ENCODE measurements at places on chromosomes 11 and 22.

DNA sequence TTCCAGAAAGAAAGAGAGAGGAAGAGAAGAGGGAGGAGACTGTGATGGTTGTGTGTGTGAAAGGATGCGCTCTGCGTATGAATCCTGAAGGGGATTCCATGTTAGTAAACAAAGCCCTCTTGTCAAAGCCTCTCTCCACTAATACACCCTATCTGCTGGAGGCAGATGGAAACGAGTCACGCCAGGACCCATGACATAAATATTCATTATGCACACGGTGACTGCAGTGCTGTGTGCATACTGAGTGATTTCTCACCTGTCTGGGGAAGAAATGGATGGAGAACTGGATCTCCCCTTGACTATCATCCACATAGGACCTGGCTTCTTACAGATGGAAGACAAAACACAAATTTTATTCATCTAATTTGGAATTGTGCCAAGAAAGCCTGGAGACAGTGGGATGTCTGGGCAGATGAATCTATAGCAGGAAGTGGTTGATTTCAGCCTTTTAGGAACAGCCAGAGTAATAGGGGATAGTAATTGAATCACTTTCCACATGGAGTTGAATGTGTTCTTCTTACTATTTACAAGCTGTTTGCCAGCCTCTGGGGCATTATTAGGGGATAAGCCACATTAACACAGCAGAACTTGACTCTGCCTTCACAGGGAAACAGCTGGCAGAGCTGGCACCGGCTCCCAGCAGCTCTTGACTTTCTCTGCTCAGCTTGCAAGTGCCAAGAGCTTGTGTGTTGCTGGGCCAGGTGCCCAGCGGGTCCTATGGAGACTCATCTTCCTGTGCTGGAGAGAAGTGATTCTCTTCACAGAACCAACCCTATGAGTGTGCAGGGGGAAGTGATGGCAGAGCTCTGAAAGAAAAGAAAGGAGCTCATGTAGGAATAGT, 9.0 kb downstream of the MTNR1B start:
- DNase-seq = no peak

GRCh38 chr11:127345819-127346459, 345.4 kb upstream of the KIRREL3 start:
- peak; percentile 34 for DNase-seq

DNA sequence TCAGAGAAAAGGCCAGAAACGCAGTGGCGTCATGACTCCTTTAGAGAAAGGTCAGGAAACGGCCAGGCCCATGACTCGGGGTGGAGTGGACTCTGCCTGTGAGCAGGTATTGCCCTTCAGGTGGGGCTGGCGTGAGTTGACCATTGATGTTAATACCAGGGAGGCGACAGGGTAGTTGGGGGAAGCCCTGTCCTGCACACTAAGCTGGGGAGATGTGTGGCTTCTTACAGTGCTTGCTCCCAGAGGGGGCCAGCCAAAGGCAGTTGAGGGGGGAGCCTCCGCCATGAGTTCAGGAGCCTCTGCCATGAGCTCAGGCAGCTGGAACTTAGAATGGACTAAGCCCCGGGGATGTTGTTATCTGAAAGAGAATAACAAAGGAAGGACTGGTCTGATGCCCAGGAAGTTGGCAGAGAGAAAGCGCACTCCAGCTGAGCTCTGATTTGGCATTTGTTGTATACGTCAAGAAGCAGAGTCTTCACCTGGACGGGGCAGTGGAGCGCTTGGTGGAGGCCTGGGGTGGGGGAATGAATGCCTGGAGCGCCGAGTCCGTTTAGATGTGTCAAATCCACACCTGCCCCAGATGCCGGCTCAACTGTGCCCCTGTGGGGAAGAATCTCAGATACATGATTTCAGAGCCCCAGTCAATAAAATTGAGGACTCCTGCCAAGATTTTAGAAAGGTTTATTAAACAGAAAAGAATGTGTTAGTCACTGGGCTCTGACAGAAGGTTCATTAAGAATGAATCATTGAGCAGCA, 222.5 kb downstream of the TBC1D22A start:
- peak; percentile 73 for DNase-seq

DNA sequence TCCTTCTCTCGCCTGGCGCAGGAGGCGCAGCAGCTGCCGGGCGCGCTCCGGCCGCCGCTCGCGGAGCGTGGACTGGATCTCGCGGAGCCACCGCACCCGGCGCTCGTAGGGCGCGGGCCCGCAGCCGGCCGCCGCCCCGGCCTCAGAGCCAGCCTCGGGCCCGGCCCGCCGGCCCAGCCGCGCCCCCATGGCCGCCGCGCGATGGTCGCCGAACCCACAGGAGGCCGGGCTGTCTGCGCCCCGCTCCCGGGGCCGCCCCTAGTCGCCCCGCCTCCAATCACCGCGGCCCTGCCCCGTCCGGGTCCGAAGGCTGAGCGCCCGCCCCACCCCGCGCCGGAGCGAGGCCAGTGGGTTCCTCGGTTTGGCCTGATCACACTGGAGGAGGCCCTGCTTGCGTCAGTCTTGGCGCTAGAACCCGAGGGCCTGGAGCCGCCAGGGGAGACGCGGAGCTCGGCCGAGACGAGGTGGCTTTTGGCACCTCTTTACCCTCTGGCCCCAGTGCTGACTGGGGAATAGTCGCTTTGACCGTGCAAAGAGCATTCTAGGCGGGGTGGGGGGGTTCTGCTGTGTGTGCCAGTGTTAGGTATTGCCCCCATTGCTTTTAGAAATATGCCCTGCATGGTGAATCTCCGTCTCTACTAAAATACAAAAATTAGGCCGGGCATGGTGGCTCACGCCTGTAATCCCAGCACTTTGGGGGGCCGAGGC, at the start of gene LRRC75B:
LRRC75B (minus strand) TSS at position 223 of the 708 bp plus-strand sequence; CDS start at position 189, 34 bp downstream.
- peak; percentile 87 for DNase-seq

DNA sequence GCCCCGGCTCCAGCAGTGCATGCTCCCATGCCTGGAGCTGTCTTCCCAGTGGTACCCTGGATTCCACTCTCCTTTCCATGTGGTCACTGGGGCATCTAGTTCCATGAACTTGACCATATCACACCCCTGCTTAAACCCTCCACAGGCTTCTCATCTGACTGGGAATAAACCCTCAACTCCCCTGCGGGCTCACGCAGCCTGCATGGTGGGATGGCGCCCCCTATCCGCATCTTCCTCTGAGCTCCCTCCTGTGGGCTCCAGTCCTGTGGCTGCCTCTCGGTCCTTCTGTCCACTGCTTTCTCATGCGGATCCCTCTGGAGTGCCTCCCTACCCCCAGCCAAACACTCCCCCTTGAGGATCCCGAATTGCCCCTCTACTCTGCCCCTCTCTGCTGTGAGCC, 41.4 kb upstream of the TTLL12 start:
- DNase-seq = peak; percentile 19

GRCh38 chr11:10139143-10139542, 154.9 kb downstream of the SBF2 start:
- DNase-seq = no peak

Measured in fibroblast of skin of back (primary cell).